ENCODE measurements at places on chromosomes 6 and 20.
A peak's percentile ranks its signal among the peaks of the same experiment; 100 is the strongest.

- no peak for DNase-seq
Observed at GRCh38 chr6:141783585-141783984, 349.1 kb upstream of the GJE1 start.

DNA sequence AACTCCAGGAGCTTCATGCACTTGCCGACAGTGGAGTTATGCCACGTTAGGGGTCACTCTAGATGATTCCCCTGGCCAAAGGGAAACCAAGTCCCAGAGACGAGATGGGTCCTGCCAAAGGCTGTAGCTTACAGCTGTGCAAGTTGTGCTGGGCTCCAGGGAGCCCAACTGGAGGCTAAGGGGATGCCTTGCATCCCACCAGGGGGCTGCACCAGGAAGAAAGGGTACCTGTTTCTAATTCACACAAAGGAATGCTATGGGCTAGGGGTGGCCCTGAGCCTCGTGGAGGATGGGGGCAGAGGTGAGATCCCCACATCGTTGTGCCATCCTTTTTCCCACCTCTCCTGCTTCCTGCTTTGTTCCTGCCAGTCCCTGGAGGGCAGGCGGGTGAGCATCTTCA lies 23.7 kb upstream of the SCRT2 start:
- no peak for DNase-seq

DNA sequence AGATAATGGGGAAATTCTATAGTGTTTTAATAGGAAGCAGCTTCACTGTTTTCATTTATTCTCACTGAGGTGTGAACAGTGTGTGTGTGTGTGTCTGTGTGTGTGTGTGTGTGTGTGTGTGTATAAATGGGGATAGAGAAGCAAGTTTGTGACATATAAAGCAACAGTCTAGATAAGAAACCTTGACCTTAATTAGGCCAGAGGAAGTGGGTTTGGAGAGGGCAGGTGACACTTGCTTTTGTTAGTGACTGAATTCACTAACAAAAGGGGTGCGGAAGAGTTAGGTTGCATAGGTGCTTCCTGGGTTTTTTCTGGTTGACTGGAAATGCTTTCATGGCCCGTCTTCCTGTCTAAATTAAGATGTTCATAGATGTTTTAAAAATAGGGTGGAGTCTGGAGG lies 515.7 kb upstream of the FLRT3 start:
- no peak for DNase-seq

DNA sequence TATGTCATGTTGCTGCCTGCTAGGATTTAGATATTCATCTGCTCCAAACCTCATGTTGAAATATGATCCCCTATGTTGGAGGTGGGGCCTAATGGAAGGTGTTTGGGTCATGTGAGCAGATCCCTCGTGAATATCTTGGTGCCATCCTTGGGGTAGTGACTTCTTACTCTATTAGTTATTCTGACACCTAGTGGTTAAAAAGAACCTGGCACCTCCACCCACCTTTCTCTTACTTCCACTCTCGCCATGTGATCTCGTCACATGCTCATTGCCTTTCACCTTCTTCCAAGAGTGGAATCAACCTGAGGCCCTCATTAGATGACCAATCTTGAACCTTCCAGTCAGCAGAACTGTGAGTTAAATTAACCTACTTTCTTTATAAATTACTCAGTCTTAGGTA lies 549.4 kb upstream of the SYNCRIP start:
- no peak for DNase-seq

DNA sequence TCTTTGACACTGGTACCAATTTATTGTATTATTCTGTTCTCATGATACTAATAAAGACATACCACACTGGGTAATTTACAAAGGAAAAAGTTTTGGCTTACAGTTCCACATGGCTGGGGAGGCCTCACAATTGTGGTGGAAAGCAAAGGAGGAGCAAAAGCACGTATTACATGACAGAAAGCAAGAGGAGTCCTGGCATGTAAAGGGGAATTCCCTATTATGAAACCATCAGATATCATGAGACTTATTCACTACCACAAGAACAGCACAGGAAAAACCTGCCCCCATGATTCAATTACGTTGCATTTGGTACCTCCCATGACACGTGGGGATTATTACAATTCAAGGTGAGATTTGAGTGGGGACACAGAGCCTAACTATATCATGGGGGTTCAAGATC lies 43.4 kb downstream of the SLC22A2 start:
- DNase-seq, result no peak

GRCh38 chr6:166523782-166524559 lies 62.5 kb downstream of the RAMACL start:
- no peak for DNase-seq

DNA sequence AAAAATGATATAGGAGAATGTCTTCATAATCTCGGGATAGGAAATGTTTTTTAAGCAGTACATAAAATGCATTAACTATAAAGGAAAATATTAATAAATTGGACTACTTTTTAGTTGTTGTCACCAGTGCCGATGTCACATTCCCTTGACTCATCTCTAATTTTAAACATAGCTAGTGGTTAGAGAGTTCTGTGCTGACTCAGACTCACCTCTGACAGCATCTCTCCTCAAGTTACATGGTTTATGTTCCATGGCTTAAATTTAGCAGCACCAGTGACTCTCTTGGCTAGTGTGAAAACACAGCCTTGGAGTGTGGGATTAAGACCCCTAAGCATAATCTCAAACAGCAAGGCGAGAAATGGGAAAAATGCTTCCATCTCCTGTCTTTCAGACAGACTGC lies 311.8 kb upstream of the MMS22L start:
- peak; percentile 47 for DNase-seq

DNA sequence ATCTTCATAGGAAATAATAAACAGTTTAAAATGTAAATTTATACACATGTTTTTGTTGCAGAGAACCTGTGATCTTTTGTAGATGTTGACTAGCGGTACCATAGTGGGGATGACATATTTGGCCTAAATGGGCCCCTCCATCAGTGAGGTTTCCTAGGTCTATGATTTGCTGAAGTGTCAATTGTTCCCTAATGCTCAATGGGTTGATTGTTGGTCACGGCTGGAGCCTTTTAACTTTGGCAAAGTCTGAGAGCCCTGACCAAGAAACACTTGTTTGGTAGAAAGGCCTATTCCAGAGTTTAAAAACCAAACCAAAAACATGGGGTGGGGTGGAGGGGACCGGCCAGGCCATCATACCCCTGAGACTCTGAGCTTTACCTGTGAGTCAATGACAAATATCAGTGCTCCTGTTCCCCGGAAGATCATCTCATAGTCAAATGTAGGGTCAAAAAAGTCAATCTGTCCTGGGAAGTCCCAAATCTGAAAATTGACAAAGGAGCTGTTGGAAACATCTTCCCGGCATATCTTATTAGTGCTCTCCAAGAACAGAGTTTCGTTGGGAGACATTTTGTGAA lies 25.1 kb downstream of the RRAGD start:
- DNase-seq, result no peak

DNA sequence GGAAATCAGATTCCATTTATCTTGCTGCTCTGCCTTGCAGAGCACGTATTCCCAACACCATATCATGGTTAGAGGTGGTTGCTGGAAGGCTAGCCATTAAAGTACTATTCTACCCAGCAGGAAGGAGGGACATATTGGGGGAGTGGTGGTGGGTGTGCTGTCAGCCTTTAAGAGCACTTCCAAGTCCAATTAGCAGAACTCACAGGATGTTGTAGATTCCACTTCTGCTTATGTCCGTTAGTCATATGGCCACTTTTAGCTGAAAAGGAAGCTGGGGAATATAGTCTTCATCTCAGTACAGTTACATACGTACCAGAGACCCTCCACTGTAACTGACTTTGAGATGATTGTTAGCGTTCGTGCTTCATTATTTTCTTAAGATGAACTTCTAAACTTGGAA lies 94.4 kb downstream of the SAMD3 start:
- no peak for DNase-seq

- DNase-seq, result no peak
Observed at GRCh38 chr6:122713138-122713537, 66.4 kb upstream of the FABP7 start.

- DNase-seq, result peak; percentile 94
Observed at GRCh38 chr6:147202516-147203310, 1.5 kb upstream of the STXBP5 start.

- no peak for DNase-seq
Observed at GRCh38 chr6:31460361-31461025, 37.5 kb upstream of the MICB start.

DNA sequence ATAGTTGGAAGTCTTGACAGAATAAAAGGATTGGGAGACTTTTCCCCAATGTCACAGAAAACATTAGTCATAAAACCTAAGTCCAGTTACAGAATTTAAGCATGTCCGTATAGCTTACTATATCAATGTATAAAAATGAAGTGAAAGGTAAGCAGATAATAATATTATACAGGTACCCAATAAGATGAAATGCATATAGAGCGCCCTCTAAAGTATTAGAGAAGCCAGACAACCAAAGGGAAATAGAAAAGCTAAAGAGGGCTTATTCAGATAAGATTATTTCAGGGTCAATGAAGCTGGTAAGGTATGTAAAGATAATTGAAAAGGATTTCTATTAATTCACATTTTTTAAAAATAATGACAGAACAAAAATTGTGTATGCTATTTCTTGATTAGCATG lies 947.7 kb upstream of the MAP3K7 start:
- DNase-seq, result no peak

GRCh38 chr6:41997456-41997855 lies 52.9 kb upstream of the TAF8 start:
- DNase-seq, result no peak

DNA sequence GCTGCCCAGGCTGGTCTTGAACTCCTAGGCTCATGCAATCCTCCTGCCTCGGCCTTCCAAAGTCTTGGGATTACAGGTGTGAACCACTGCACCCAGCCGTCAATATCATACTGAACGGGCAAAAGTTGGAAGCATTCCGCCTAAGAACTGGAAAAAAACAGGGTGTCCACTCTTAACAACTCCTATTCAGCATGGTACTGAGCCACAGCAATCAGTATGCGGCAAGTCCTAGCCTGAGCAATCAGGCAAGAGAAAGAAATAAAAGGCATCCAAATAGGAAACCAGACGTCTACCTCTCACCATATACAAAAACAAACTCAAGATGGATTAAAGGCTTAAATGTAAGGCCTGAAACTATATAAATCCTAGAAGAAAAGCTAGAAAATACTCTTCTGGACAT lies 83.1 kb downstream of the FKBP5 start:
- DNase-seq, result no peak

- no peak for DNase-seq
Observed at GRCh38 chr6:41100871-41101287, 28.1 kb downstream of the NFYA start.

DNA sequence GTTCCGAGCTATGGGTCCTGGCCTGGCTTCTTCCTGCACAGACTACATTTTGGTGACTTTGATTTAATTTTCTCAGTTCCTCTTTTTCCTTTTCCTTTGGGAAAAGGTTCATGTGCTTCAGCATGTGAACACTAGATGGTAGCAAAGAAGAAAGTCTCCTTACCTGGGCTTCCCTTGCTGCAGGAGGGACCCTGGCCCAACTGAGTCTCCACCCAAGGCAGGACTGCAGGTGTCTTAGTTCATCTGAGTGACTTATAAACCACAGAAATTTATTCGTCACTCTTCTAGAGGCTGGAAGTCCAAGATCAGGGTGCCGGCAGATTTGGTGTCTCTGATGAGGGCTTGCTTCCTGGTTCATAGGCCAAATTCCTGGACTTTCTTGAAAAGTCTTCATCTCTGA lies 163.2 kb downstream of the SYCP2 start:
- DNase-seq, result no peak

GRCh38 chr6:160586374-160586773 lies 77.7 kb downstream of the LPA start:
- DNase-seq, result no peak

- no peak for DNase-seq
Observed at GRCh38 chr6:36649701-36650484, 28.6 kb upstream of the CDKN1A start.

DNA sequence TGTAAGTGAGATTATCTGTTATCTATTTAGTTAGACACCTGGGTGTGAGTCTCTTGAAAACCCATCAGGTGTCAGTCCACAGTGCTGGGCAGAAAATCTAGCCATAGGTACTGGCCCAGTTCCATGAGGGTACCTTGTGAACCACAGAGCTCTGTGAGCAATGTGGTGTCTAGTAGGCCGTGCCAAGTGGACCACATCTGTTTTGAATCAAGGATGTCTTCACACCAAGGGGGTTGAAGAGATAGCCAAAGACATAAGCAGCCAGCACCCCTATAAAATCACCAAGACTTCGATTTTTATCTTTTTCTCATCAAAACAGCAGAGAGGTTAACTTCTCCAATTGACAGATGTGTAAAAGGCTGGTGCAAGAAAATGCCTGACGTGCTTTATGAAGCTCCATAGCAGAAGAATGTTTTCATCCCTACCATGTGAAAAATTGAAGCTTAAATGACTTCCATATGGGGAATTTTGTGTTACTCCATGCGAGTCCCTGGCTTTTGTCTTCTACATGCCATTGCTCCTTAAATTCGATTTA lies 368.7 kb downstream of the HAO1 start:
- no peak for DNase-seq
